ENCODE measurements at places on chromosomes 4 and X.

DNA sequence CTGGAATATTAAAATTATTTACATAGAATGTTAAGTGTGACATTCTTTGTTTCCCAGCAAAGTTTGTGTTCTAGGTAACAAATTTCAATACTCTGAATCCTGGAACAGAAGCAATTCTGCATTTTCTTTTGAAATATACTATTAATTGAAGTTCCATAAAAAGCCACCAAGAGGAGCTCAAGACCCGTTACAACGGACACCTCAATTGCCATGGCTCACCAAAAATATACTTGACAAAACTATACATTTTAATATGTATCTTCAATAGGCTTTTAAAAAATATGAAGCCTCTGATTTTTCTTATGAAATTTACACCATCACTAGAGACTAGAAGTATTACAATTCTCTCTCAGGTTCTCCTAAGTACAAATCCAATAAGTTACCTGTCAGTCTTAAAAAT, 111.4 kb downstream of the NYX start:
- no peak for DNase-seq

- no peak for DNase-seq
These were observed 136.2 kb upstream of the RPS6KA3 start for GRCh38 chrX:20402956-20403355.

- DNase-seq, result no peak
These were observed 566.1 kb downstream of the KCTD8 start for GRCh38 chr4:43882470-43882869.

- DNase-seq, result no peak
These were observed 58.8 kb downstream of the CLDN34 start for GRCh38 chrX:10025742-10026493.

DNA sequence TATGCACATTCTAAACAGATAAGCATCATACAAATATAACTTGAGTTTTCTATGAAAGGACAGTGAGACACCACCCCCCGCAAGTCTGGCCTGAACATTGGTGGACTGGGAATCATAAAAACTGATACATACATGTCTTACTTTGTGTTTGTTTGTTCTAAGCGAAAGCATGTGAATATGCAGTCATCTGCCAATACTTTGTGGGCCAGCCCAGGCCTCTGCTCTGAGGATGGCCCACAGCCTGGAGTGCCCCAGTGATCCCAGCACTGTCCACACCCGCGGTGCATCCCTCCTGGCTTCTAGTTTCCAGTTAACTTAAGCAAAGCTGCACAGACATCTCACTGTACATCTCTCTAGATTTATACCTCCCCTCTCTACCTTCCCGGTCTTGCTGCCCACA, 146.5 kb downstream of the GPR143 start:
- DNase-seq, result no peak

- no peak for DNase-seq
These were observed 181.7 kb downstream of the GABRB1 start for GRCh38 chr4:47213106-47213505.

DNA sequence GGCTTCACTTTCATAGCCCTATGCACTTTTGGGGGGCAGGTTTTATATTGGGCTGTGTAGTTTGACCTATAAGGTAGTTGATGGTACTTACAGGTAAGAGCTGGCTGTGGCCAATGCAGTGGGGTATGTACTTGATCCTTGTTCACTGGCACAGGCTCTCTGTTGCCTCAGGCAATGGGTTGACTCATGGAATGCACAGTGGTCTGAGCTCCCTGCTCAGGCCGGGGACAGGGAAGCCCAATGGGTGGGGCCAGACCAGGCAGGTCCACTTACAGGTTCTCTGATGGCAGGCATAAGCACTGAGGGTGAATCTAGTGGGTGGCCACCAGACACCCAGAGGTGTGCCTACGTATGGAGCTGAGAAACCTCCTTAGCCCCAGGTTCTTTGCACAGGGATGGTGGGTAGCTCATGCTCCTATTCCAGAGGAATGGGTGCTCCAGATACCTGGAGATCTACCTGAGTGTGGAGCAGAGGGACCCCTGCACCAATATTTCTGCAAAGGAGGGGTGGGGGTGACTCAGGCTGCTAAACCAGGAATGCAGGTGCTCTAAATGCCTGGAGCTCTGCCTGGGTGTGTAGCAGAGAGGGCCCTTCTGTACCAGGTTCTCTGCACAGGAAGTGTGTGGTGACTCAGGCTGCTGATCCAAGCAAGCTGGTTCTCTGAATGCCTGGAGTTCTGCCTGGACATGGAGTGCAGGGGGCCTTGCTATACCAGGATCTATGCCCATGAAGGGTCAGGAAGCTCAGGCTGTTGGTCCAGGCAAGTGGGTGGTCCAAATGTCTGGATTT, 52.3 kb downstream of the IL1RAPL2 start:
- DNase-seq, result no peak

- no peak for DNase-seq
These were observed 27.5 kb downstream of the RUFY3 start for GRCh38 chr4:70749313-70749712.

DNA sequence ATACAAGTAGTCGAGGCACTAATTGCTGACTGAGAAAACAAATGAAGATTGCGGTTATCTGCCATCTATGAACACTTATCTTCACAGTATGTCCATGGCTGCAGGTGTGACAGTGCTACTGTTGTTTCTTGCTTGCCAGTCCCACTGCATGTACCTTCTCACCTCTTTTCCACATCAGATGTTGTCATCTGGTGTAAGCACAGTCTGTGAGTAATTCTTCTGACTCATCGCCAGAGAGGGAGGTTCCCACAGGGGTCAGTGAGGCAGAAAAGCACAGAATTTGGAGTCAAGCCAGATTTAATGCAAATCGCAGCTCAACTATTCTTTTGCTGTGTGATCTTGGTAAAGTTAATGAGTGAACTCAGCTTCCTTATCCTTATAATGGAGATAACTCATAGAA, 144.4 kb downstream of the GLRA2 start:
- no peak for DNase-seq

DNA sequence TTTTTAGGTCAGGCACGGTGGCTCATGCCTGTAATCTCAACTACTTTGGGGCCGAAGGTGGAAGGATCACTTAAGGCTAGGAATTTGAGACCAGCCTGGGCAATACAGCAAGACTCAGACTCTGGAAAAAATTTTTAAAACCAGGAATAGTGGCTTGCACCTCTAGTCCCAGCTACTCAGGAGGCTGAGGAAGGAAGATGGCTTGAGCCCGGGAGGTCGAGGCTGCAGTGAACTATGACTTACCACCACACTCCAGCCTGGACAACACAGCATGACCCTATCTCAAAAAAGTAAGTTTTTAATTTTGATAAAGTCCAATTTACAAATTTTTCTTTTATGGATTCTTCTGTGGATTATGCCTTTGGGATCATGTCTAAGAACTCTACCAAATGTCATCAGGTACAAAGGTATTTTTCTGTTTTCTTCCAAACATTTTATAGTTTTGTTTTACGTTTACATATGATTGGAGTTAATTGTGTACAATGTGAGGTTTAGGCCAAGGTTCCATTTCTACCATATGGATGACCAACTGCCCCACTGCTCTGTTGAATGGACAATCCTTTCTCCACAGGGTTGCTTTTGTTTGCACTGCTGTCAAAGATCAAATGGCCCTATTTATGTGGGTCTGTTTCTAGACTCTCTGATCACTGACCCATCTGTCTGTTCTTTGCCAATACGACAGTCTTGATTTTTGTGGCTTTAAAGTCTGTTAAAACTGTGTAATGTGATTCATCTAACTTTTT, 48.2 kb downstream of the CPLX1 start:
- no peak for DNase-seq

- DNase-seq, result no peak
These were observed 136.7 kb upstream of the C1QTNF7 start for GRCh38 chr4:15291122-15291521.

DNA sequence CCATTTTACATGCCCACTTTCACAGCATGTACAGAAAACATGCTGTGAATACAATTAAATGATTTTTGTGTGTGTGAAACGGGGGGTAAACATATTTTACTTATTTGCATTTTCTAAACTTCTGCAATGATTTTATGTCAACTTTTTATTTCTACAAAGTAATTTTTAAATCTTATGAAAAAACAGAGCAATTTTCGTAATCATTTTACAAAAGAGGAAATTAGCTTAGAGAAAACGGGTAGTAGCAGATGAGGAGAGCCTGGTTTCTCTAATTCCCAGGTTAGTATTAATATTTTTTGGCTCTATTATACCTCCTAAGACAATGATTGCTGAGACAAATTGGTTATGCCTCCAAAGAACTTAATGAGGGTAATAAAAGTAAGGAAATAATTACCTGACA, 3.2 kb downstream of the TKTL2 start:
- no peak for DNase-seq

GRCh38 chrX:1591863-1592469, 562 bp downstream of the AKAP17A start:
- DNase-seq, result no peak

DNA sequence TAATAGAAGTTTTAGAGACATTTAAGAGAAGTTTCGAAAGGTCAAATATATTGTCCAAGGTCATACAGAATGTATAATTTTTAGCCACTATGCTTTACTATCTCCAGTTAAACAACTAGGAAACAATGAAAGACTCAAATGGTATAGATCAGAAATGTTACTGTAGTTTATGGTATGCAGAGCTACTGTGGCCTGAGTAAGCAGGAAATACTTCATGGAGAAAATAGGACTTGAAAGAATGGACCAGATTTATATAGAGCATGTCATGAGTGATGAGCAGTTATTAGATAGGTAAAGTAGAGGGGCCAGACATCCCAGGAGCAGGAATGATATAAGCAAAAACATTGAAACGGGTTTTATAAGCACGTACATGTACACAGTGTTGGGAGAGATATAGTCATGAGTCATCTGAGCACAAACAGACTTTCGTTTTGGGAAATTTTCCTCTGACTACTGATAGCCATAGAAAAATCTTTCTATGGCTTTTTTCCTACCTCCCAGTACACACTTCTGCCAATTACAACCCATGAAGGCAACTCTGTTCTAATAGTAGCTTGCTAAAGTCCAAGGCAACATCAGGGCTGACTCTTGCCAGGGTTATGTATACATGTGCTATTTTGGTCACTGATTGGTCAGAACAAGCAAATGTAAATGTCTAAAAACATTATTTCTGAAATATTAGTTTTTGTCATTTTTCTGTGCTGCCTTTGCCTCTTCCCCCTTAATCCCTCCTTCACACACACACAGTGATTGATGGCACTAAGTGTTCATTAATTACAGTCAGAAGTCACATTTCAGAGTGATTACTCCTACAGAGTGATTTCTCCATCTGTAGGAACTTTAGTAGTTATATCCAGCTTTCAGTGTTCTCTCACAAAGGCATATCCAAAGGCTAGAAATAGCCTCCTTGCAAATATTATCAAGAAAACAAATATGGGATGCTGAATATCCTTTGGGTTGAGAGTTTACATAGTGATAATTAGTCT, 198.7 kb downstream of the ENOX2 start:
- DNase-seq, result no peak

DNA sequence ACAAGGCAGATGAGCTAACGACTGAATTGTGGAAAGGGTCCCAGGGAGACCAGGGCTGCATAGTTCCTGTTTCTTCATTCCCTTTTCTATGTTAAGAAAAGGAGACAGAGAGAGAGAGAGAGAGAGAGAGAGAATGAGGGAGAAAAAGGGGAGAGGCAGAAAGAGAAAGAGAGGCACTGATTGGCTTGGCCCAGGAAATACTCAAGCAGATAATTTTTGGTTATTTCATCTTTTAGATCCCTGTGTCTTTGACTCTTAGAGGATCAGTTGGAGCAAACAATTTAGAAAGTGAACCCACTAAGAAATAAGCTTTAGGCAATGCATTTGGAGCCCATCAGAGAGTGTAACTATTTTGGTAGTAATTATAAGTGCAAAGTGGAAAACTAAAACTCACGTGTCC, 103.4 kb downstream of the CEP44 start:
- no peak for DNase-seq

GRCh38 chr4:112147697-112148096, 2.4 kb downstream of the FAM241A start:
- DNase-seq, result no peak

- no peak for DNase-seq
These were observed 81.0 kb downstream of the PPEF2 start for GRCh38 chr4:75821216-75821615.

- no peak for DNase-seq
These were observed 643.6 kb downstream of the PDHA2 start for GRCh38 chr4:96483308-96484030.

GRCh38 chr4:22941688-22942375, 249.1 kb downstream of the GBA3 start:
- no peak for DNase-seq

DNA sequence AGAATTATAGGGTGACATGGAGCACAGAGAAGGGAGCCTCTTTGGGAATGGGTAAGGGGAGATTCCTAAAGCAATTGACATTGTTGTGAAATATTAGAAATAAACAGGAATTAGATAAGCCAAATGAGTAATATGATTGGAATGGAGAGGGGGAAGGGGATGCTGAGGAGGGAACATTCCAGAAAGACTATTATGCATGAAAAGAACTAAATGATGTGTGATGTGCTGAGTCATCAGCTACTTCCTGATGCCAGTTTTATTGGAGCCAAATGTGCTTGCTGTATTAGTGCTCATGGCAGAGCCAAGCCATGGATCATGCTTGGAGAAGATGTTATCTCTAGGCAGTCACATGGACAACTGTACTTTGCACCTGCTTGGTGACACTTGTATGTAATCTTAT, 189.0 kb upstream of the HCCS start:
- DNase-seq, result no peak

DNA sequence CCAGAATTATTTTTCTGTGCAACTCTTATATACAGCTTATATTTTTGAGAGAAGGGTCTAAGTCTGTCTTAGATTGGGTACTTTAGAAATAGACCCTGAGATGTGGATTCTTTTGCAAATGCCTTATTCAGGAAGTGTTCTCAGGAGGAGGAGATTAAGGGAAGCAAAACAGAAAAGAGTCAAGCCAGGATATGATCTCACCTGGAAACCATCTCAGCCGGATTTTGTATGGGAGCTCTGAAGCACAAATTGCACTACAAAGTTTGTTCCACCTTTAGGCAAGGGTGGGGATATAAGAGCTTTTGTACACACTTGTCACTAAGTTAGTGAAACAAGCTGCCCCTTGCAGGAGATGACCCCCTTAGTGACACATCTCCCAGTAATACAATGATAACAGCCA, 121.2 kb upstream of the GRPR start:
- DNase-seq, result no peak

DNA sequence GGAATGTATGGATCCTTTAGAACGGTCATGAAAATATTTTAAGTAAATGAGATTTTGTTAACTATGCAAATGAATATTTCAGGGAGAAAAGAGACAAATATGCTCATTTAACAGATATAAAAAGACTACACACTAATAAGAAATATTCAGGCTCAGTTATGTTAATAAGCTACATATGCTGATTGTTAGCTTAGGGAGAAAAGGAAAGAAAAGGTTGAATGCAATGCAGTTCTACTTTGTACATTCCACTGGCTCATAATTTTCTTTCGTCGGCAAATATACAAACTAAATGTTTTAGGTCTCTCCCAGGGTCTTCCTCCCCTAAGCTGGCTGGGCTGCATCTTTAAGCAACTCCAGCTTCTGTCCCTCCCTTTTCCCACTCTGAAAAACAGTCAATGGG, 2.7 kb upstream of the RTL3 start:
- DNase-seq, result no peak

DNA sequence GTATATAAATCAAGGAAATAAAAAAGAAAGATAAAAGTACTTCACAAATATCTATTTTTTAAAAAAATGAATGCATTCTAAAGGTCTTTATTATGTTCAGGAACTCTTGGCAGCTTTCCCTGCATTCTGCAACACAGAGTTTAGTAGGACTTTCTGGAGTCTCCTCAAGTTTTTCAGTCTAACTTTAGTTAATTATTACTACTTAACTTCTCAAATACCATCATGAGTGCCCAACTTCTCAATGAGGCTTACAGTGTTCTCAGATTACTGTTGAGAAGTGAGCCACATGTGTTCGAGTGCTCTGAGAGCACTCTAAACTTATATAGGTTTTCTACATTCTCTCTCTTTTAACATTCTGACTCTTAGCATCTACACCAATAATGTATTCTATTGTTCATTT, 1852.9 kb upstream of the PCDH10 start:
- DNase-seq, result no peak
